Stimulated activated naive CD8-positive, alpha-beta T cell treated with anti-CD3 and anti-CD28 coated beads, Interleukin-15, amount 100 ng/mL, for 72 hours (primary cell): ENCODE measurements at places on chromosomes 5 and 9.

DNA sequence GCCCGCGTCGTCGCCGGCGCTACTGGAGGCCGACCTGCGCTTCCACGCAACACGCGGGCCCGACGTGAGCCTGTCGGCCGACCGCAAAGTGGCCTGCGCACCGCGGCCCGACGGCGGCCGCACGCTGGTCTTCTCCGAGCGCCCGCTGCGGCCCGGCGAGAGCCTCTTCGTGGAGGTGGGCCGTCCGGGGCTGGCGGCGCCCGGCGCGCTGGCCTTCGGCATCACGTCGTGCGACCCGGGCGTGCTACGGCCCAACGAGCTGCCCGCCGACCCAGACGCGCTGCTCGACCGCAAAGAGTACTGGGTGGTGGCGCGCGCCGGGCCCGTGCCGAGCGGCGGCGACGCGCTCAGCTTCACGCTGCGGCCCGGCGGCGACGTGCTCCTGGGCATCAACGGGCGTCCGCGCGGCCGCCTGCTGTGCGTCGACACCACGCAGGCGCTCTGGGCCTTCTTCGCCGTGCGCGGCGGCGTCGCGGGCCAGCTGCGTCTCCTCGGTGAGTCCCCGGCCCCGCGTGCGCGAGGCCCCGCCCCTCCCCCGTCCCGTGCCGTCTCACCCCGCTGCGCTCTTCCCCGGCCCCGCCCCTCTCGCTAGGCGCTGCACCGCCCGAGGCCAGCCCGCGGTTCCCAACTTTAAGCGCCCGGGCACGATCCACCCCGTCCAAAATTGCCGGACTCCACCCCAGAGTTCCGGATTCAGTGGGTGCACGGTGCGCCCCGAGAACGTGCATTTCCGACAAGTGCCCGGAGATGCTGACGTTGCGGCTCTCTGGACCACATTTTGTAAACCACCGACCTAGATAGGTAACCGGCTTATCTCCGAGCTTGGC, 42.8 kb downstream of the NEURL1B start:
- peak; percentile 59 for DNase-seq

- DNase-seq = no peak
Measured at GRCh38 chr9:20511686-20512085, 110.6 kb downstream of the MLLT3 start.

DNA sequence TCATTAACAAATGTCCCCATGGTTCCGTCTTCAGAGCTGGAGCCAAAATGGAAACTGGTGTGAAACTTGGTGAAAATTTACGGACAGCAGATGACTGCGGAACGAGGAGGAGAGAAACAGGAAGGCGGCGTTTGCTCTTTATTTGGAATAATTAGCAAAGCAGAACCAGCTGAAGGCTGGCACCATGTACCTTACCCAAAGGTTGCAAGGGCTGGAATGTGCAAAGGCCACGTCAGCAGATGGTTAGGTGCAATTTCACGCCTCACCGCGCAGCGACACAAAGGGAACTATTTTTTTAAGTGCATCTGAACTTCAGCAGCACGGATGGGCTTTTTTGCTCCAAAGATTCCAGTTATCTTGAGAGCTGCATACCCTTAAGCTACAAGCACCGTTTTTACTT, 127.4 kb downstream of the COL23A1 start:
- DNase-seq = no peak

GRCh38 chr9:122810306-122810946, 10.5 kb downstream of the OR1K1 start:
- DNase-seq = peak; percentile 72

DNA sequence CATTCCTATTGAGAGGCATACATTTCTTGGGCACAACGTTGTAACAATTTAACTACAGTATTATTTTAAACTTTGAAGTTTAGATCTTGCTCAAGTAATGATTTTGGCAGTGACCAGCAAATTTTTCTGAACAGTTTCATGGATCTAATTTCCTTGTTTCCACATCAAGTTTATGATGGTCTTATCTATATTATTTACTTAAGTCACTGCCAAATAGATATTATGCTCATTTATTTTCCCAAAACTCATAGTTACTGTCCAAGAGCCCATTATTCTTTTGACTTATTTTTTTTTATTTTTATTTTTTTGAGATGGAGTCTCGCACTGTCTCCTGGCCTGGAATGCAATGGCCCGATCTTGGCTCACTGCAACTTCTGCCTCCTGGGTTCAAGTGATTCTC, 86.5 kb upstream of the TLE4 start:
- no peak for DNase-seq

DNA sequence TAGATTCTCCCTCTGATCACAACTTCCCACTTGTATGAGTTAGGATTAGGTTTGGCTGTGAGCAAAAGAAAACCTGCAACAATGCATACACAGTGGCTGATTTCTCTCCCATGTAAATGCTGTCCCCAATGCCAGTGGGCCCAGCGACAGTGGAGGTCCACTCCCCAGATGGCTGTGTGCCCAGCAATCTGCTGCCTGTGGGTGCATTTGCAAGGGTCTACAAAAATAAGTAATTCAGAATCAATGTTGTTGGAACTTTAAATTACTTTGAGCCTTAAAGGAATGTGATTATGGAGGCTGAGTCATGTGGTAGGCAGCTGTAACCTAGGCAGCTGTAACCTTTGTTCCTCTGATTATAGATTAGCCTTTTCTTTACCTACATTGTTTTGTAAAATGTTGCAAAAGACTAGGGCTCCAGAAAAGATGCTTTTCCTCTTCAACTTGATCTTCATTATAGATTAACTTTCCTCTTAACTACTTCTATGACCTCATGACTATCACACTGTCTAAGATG, 14.2 kb upstream of the MXD3 start:
- no peak for DNase-seq

DNA sequence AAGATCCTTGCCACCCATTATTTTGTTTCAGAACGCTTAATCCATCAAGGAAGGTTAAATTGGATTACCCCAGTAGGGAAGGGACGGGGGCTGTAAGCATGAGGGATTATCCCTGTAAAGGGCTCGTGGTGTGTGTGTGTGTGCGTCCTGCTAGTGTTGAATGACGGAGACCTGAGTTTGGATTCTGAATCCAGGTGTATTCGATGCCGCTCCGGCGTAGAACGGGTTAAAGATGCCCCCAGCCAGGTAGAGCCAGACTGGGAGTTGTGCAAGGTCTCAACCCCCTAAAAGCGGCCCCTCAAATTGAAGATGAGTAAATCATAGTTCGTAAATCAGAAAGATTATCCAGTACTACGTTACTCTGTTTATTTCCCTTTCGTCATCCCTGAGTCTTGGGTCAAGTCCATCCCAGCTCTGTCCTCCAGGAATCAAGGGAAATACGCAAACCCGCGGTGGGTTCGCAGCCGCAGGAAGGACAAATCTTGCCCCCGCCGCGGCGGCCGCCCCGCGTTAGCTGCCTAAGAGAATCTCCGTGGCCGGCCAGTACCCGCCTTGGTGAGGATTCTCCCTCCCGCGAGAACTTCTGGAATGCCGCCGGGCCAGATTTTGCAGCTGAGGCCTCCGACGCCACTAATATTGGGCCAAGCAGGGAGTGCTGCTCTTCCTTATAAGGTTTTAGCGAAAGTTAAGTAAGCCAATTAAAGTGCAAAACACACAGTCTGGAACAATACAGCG, 586 bp upstream of the MTAP start:
- peak; percentile 23 for DNase-seq

DNA sequence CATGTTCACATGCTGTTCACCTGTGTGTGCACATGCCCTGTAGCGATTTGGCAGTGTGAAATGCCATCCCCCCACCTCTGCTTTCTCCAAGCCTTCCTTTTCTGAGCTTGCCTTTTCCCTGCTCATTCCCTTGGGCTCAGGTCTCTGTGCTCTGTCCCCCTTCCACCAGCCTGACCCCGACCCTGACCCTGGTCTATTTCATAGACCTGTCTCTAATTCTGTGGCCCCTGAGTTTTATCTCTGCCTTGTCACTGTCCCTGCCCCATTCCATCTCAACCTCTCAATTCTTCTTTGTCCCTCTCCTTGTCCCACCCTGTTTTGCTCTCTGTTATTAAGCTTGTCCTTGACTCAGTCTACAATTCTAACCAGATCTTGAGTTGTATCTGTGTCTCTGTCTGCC, 735 bp downstream of the ARAP3 start:
- no peak for DNase-seq
